ENCODE measurements at places on chromosomes 3 and 15.

DNA sequence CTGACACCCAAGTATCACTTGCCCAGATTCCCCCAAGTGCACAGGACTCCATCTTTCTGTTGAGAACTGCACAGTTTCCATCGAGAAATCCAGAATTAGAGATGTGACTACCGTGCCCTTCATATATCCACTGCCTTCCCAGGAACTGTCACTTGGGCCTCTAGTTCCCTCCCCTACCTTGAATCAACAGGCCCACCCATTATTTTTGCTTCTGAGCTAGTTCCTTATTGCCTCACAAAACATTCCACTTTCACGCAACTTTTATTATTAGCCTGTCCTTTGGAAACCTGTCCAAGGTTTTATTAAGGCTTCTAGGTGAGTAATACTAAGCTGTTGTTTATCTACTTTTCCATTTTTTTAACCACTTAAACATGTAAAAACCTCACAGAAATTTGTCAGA, 17.1 kb upstream of the SLC30A4 start:
- DNase-seq: no peak

DNA sequence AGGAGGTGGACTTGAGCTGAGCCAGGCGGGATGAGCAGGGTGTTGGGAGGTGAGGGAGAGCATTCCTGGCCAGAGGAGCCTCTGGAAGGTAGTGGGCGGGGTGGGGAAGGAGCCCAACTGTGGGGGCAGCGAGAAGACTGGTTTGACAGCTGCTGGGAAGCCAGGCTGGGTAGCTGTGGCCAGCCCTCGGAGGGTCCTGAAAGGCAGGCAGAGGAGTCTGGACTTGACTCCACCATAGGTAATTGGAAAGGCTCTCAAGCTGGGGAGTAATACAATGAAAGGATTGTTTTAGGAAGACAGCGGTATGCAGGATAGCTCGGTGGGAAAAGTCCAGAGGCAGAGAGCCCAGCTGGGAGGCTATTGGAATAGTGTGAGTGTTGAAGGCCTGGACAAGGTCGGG, 17.2 kb downstream of the EPHB3 start:
- DNase-seq: no peak

GRCh38 chr3:5245927-5246326, 58.4 kb downstream of the EDEM1 start:
- no peak for DNase-seq

DNA sequence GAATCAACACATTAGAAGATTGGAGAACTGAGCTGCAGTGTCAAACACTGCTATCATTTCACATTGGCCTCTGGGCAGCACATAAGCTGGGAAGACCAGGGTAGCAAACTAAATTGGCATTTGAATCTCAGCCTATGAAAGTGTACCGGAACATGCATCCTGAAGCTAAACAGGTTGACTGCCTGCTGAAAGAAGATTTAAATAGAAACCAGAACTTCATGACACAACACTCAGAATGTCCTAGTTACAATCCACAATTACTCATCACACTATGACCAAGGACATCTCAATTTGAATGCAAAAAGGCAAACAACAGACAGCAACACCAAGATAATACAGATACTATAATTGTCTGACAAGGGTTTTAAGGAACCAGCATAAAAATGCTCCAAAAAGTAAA, 26.2 kb downstream of the TM2D3 start:
- DNase-seq: no peak

GRCh38 chr3:8571256-8571655, 69.6 kb downstream of the LMCD1 start:
- no peak for DNase-seq

- no peak for DNase-seq
Measured at GRCh38 chr3:59992578-59992977, 942.8 kb upstream of the CFAP20DC start.
